ENCODE measurements at places on chromosomes 2 and 18.
A peak's percentile ranks its signal among the peaks of the same experiment; 100 is the strongest.

DNA sequence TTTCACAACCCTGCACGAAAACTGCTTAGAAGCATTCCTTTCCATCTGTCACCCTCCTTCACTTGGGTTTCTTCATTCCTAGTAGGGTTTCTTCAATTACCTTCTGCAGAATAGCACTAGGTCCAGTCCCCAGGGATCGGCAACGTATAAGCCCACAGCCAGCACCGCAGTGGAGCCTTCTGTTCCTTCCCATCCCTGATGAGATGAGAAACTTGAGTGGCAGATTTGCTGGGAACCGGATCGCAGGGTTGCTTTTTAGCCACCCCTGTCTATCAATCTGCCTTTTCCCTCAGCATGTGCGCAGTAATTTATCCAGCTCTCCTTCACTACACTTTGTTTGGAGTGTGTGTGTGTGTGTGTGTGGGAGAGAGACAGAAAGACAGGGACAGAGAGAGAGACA is 94.2 kb downstream of the CD8B2 start:
- peaks cover 54% of the 10 kb centered on the region for H3K27me3 ChIP-seq
- H3K4me3 ChIP-seq = peak overlapping the region; percentile 79
- no peak for DNase-seq
- H3K36me3 ChIP-seq = peaks cover 3% of the 10 kb centered on the region
- peaks cover 14% of the 10 kb centered on the region for H3K4me1 ChIP-seq

DNA sequence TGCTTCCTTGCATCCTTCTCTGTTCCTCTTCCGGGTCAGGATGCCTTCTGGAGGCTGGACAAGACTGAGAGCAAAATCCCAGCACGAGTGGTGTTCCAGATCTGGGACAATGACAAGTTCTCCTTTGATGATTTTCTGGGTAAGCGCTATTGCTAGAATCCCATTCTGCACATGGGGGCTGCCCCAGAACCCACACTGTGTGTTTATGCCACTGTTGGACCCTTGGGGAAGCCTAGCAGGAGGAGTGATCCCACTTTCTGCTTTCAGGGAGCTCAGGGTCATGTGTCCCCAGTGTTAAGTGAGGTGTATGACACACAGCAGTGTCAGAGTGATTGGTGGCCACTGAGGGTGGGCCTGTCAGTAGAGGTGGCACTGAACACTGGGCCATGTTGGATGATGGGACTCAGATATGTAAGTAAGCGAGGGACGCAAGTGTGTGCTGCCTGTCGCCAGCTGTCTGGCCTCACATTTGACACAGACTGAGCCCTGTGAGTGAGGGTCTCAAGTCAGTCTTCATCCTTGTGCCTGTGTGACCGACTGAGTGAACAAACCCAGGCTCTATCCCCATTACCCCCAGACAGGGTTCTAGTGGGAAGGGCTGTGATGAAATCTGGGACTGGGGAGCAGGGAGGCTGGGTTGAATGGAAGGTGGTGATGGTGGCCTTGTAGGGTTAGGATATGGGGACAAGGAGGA is 220.9 kb downstream of the DYSF start:
- H3K27me3 ChIP-seq = peaks cover 9% of the 10 kb centered on the region
- peaks cover 2% of the 10 kb centered on the region for H3K36me3 ChIP-seq
- H3K4me3 ChIP-seq = no peak overlapping the region
- no peaks in the 10 kb centered on the region for H3K4me1 ChIP-seq

DNA sequence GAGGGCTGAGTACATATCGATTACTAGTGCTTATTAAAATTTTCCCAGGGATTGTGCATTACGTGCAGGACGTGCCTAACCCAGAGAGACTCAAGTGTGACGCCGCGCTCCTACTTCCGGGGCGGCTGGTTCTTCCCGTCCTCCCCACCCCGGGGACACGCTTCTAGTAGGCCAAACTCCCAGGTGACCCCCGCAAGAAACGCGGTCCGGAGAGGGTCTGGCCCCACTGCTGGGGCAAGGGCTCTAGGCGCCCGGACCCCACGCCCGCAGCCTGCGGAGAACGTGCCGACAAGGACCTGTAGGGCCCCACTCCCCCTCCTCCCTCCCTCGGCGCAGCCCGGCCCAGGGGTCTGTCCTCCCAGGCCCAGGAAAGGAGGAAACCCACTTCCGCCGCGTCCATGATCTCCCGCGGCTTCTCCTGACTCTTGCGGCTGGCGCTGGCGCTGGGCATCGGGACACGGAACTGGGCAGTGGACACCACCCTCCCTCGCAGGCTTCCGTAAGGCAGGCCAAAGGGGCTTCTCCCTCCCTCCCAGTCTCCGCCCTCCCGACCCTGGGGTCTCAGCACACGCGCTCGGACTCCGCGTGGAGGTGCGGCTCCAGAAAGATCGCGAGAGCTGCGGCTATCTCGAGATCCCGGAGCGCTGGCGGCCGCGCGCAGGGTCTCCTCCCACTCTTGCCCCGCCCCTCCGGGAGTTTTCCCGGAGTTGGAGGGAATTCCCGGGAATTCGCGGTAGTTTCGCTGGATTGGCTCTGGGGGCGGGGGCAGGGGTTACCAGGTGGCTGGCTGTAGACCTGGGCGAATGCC is at the start of gene DARS1:
Gene DARS1 (minus strand): TSS at position 609 of the 808 bp plus-strand sequence. CDS start 158 bp downstream, at position 451.
- peak within 1 kb of the TSS; percentile 98 for H3K27ac ChIP-seq
- peak within 1 kb of the TSS; percentile 88 for H3K4me3 ChIP-seq
- peaks cover 39% of the 10 kb centered on the region for H3K4me1 ChIP-seq
- DNase-seq = peak; percentile 66
- peaks cover 23% of the 10 kb centered on the region for H3K36me3 ChIP-seq

- H3K4me3 ChIP-seq = no peak overlapping the region
- H3K4me1 ChIP-seq = no peaks in the 10 kb centered on the region
- no peak for DNase-seq
- H3K36me3 ChIP-seq = no peaks in the 10 kb centered on the region
- H3K27ac ChIP-seq = no peak overlapping the region
These were observed 40.7 kb upstream of the ARHGAP25 start for GRCh38 chr2:68693951-68694350.

DNA sequence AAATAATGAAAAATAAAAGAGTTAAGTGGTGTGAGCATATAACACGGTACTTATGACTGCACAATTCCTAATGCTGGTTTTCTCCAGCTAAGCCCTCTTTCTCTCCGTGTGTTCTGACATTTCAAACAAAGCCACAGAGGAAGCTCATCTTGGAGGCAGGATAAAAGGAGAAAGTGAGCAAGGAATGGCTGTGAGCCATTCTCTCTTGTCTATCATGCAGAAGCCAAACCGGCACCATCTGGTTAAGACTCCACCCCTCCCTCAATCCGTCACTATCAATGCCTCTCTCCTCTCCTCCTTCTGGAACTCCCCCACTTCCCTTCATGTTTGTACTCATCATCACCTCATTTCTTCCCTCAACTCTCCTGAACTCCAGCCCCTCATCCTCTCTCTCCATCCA is 210.4 kb downstream of the TMEM163 start:
- H3K4me1 ChIP-seq = no peaks in the 10 kb centered on the region
- DNase-seq = no peak
- no peaks in the 10 kb centered on the region for H3K27me3 ChIP-seq
- H3K27ac ChIP-seq = no peak overlapping the region
- peaks cover 2% of the 10 kb centered on the region for H3K36me3 ChIP-seq

- H3K27me3 ChIP-seq = no peaks in the 10 kb centered on the region
- no peak for DNase-seq
- H3K4me1 ChIP-seq = no peaks in the 10 kb centered on the region
- no peak overlapping the region for H3K4me3 ChIP-seq
- no peaks in the 10 kb centered on the region for H3K36me3 ChIP-seq
- no peak overlapping the region for H3K27ac ChIP-seq
These were observed 246.0 kb upstream of the UBE2E3 start for GRCh38 chr2:180734382-180734781.

GRCh38 chr18:67463829-67464228 is 52.7 kb downstream of the DSEL start:
- no peak overlapping the region for H3K27ac ChIP-seq
- H3K27me3 ChIP-seq = no peaks in the 10 kb centered on the region
- H3K36me3 ChIP-seq = no peaks in the 10 kb centered on the region
- H3K4me1 ChIP-seq = peaks cover 9% of the 10 kb centered on the region
- H3K4me3 ChIP-seq = no peak overlapping the region
- no peak for DNase-seq

GRCh38 chr2:54084600-54084999 is 30.8 kb upstream of the ACYP2 start:
- no peaks in the 10 kb centered on the region for H3K4me1 ChIP-seq
- no peak overlapping the region for H3K27ac ChIP-seq
- no peak overlapping the region for H3K4me3 ChIP-seq
- DNase-seq = no peak
- H3K27me3 ChIP-seq = no peaks in the 10 kb centered on the region
- H3K36me3 ChIP-seq = peaks cover 1% of the 10 kb centered on the region

DNA sequence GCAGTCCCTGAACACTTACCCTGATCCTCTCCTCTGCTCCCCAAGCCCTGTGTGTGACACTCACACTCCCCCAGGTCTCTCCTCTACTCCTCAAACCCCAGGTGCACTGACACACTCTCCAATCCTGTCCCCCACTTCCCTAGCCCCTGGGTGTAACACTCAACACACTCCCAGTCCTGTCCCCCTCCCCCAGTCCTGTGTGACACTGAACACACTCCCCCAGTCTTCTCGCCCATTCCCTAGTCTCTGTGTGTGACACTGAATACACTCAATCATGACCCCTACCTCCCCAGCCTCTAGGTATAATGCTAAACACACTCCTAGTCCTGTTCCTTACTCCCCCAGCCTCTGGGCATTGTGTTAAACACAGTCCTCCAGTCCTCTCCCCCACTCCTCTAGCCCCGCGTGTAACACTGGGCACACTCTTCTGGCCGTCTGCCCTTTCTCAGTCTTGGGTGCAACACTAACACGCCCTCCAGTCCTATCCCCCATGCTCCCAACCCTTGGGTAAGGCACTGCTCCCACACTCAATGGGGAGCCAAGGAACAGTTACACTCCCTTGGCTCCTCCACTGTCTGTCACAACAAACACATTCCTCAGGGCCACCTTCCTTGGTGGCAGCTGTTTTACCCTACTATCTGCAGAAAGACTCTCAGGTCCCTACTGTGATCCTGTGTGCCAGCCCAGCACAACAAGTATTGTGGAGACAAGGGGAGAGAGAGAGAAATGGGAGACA is 82.5 kb upstream of the PKDCC start:
- DNase-seq = no peak
- no peak overlapping the region for H3K4me3 ChIP-seq
- no peak overlapping the region for H3K27ac ChIP-seq
- peaks cover 6% of the 10 kb centered on the region for H3K27me3 ChIP-seq

DNA sequence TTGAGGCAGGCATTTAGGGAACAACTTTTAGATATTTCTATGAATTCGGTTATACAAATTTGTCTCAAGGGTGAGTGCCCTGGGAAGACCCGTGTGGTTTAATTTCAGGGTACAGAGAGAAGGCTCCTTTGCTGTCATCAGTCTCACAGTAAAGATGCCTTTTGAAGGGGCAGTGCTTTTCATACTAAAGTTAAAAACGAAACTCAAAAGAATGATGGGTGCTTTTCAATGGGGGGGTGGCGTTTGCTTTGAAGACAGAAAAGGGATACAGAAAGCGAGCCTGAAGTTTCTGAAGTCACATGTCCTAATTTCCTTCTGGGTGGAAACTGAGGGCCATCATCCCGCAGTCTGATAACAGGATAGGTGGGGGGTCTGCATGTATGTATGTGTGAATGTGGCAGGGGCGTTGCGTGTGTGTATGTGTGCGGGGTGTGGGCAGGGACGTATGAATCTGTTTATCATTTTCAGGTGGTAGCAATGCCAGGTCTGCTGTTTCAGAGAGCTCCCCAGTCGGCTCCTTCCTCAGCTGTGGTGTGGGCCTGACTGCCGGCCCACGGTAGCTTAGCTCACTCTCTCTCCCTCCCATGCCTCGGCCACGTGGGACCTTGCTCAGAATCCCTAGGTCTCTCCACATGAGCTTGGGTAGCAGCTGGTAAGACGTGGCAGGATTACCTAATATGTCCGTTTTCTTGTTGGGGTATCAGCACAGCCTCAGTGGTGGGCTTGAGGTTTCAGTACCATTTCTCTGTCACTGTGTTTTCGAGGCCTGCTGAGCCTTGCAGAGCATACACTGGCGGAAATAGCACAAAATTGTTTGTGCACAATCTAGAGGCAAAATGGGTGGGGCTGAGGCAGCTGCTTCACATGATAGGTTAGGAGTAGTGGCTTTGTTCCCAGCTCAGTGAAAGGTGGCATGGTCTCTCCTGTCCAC is 32.7 kb downstream of the ARHGAP25 start:
- H3K27ac ChIP-seq = peak overlapping the region; percentile 97
- peaks cover 27% of the 10 kb centered on the region for H3K36me3 ChIP-seq
- H3K4me3 ChIP-seq = peak overlapping the region; percentile 94

DNA sequence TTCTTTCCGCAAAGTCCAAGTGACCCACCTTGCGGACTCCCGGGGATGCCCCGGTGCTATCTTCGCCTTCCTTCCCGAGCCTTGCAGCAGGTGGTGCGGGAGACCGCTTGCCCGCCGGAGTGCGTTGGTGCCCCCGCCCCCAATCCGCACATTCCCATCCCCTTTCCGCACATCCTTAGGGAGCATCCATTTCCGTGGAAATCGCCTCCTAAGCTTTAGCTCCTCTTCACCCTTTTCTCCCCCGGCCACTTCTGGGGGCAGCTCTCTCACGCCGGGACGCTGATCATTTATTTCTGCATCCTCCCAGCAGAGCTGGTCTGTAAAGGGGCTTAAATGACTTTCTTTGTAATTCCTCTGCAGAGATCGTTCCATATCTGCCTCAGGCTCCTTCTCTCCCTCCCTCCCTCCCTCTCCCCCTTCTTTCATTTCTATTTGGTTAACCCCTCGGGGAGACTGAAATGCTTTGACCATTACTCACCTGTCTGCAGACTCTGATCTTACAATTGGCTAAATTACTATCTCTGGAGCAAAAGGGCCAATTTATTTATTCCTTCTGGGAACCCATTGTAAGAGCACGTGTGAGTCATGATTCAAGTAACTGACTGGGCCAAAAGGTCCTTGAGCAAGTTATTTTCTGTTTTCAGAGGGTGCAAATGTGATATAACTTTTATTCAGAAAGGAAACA is 1.3 kb upstream of the LYPD1 start:
- no peak overlapping the region for H3K4me3 ChIP-seq
- peaks cover 2% of the 10 kb centered on the region for H3K36me3 ChIP-seq
- no peaks in the 10 kb centered on the region for H3K4me1 ChIP-seq
- no peak for DNase-seq
- no peak overlapping the region for H3K27ac ChIP-seq
- H3K27me3 ChIP-seq = peaks cover 13% of the 10 kb centered on the region

GRCh38 chr2:85169581-85169980 is 36.4 kb downstream of the TCF7L1 start:
- H3K27ac ChIP-seq = no peak overlapping the region
- no peaks in the 10 kb centered on the region for H3K4me1 ChIP-seq
- no peaks in the 10 kb centered on the region for H3K36me3 ChIP-seq
- H3K27me3 ChIP-seq = peaks cover 59% of the 10 kb centered on the region
- DNase-seq = no peak
- H3K4me3 ChIP-seq = no peak overlapping the region

GRCh38 chr2:110674620-110675555 is 3.0 kb downstream of the BUB1 start:
- peaks cover 21% of the 10 kb centered on the region for H3K4me1 ChIP-seq
- H3K4me3 ChIP-seq = peak overlapping the region; percentile 56
- H3K27me3 ChIP-seq = no peaks in the 10 kb centered on the region
- peaks cover 14% of the 10 kb centered on the region for H3K36me3 ChIP-seq
- peak overlapping the region; percentile 47 for H3K27ac ChIP-seq

- no peaks in the 10 kb centered on the region for H3K4me1 ChIP-seq
- H3K36me3 ChIP-seq = no peaks in the 10 kb centered on the region
- no peaks in the 10 kb centered on the region for H3K27me3 ChIP-seq
- H3K4me3 ChIP-seq = no peak overlapping the region
- H3K27ac ChIP-seq = no peak overlapping the region
These were observed 1288.7 kb downstream of the LRP1B start for GRCh38 chr2:140842110-140842509.

GRCh38 chr2:44578471-44579093 is 216.8 kb downstream of the CAMKMT start:
- no peak overlapping the region for H3K4me3 ChIP-seq
- H3K36me3 ChIP-seq = no peaks in the 10 kb centered on the region
- peaks cover 22% of the 10 kb centered on the region for H3K4me1 ChIP-seq
- DNase-seq = no peak
- H3K27ac ChIP-seq = no peak overlapping the region

Data from central memory CD8-positive, alpha-beta T cell (primary cell).